ENCODE measurements at places on chromosomes 11 and 22.

- DNase-seq: no peak
These were observed 21.8 kb upstream of the IL17REL start for GRCh38 chr22:50034126-50035081.

DNA sequence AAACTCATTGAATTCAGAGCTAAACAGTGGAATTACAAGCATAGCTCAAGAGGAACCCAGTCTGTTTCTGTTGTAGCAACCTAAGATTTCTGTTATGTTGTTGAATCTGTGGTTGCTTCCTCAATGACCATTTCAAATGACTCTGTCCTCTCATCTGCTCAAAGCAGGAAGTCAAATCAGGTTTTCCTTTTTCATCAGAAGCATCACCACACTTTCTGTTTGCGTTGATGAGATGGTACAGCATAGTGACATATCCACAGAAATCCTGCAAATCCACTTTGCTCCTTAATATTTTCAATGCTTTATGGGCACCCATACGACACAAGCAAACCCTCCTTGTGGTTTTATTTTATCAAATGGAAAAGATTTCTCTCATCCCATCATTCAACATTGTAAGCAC is 12.6 kb upstream of the UCP2 start:
- DNase-seq: no peak

GRCh38 chr22:45914309-45914708 is 62.7 kb downstream of the WNT7B start:
- DNase-seq: no peak

GRCh38 chr22:45518580-45518991 is 15.9 kb downstream of the FBLN1 start:
- DNase-seq: no peak

- DNase-seq: no peak
These were observed 342.3 kb downstream of the CADM1 start for GRCh38 chr11:115161876-115162275.

- DNase-seq: no peak
These were observed 10.4 kb downstream of the NHERF4 start for GRCh38 chr11:119195680-119196079.

DNA sequence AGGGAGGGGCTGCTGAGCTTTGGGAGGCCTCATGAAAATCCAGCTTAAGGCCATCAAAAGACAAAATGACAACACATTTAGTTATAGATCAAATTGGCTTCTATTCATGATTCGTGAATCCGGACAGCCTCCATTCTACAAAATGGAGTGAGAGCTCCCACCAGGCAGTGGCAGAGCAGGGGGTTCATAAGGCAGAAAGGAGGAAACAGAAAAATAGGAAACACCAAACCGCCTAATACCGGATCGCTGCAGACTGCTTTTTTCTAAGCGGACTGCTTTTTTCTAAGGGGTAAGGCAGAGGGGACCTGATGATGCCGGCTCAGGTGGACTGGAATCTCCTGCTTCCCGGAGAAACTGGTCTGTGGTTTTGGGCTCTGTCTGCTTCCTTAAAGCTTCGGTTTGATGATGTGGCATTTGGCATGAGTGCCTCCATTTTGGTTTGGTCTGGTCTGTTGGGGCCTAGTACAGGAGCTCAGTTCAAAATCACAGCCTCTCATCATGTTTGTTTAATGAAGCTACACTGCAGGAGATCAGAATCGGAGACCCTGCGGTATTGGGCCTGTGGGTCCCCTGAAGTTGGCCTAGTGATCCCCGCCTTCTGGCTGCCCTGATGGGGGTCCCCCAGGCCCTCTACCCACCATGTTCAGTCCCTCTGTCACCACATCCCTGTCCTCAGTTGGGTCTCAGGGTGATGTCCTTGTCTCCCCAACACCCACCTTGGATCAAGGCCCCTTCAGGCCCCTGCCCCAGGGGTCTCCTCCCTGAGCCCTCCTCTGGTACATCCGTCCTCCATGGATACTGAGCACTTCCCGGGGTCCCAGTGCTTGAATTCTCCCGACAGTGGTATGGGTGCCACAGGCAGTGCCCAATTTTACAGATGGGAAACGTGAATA is 1.2 kb downstream of the ALDH3B1 start:
- no peak for DNase-seq

GRCh38 chr22:20963201-20964052 is 3.6 kb upstream of the AIFM3 start:
- no peak for DNase-seq

DNA sequence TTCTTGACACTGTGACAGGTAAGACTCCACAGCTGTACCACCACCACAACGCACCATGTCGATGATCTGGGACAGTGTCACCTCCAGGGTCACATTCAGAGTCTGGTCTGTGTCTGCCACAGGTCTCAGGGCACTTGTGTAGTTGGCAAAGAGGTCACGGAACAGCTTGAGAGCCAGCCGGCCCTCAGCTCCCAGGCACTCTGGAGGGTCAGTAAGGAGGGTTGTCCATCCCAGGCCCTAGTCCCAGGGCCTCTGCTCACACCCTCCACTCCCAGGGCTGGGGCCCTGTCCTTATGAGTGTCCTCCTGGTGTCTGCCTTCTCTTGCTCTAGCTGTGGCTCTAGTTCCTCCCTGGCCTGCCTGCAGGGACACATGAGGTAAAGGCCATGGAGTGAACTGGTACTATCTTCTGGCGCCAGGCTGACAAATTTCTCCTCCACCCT is 1.4 kb downstream of the CHRNA10 start:
- DNase-seq: no peak

- no peak for DNase-seq
These were observed 14.6 kb downstream of the SCGB2A1 start for GRCh38 chr11:62223095-62223494.

DNA sequence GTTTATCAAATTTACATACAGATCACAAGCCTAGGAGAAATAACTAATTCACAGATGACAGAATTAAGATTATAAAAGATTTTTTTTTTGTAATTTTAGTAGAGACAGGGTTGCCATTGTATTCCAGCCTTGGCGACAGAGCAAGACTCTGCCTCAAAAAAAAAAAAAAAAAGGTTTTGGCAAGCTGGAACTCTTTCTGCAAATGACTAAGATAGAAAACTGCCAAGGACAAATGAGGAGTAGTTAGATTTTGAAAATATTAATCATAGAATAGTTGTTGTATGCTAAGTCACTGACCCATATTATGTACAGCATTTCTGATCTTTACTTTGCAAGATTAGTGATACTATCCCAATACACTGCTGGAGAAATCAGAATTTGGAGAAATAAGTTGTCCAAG is 99.2 kb downstream of the C11orf65 start:
- DNase-seq: no peak

- no peak for DNase-seq
These were observed 9.2 kb downstream of the SCUBE1 start for GRCh38 chr22:43333978-43334377.

DNA sequence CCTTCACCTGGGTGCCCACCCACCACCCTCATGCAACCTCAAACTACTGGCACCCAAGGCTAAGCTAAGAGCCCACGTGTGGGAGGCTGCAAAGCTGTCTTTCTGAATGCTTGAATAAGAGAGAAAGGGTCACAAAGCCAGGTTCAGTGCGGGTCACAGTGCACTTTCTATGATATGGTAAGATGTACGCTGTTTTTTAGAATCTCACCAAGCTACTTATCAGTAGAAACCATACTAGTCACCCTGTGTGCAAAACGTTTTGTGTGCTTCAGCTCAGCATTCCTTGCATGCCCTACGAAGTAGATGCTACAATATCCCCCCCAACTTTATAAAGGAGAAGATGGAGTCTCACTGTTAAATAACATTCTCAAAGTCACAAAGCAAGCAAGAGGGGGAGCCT is 14.9 kb downstream of the P2RX3 start:
- DNase-seq: no peak

DNA sequence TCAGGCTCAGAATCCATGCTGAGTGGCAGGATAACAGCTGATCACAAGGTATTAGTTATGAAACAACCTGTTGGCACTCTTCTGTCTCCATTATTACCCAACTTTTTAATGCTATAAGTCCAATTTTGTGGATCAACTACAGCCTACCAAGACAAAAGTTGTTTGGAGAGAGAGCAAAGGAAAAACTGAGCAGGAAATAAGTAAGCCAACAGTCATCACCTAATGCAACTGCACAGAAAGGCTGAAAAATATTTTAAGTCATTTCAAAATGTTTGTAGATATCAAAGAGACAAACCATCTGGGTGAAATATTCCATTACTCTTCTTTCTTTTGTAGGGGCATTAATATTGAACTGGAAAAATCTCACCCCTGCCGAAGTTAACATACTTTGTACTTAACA is 41.6 kb downstream of the FDX1 start:
- no peak for DNase-seq

GRCh38 chr11:116356451-116356850 is 416.3 kb downstream of the BUD13 start:
- no peak for DNase-seq

- no peak for DNase-seq
These were observed 259.2 kb downstream of the JRKL start for GRCh38 chr11:96648991-96649390.

DNA sequence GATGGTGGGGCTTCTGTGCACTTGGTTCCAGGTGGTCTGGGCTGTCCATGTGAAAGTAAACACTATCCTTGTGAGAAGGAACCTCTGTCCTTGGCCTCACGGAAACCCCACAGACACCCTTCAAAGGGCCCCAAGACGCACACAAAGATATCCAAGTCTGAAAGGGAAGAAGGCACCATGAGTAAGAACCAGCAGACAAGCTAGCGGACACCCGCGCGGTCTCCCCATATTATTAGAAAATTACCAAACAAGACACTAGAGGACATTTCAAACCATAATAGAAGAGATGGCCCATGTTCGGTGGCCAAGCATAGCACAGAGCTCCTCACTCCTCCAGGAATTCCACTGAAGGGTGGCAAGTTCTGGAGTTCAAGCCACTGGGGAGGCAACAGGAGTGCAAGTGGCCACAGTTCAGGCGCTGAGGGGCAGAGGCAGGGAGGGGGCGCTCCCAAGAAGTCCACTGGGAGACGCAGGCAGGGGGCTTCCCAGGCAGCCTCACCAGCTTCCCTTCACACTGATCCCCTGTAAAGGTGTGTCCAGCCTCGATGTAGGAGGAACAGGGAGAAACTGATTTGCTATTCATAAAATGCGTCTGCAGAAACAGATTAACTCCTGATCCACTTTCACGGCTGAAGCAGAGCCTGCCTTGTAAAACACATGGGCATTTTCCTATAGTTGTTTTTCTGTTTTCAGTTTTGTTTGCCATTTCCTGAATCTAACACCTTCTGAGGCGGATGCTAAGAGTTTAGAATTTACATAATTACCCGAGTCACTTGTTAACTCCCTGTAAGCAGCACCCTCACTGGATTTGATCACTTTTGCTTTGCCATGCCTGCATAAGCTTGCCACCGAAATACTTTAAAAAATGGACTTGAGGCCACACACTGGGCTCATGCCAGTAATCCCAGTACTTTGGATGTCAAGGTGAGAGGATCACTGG is 9.1 kb upstream of the PPARA start:
- no peak for DNase-seq

GRCh38 chr11:36452236-36452940 is 57.7 kb downstream of the TRAF6 start:
- DNase-seq: no peak

DNA sequence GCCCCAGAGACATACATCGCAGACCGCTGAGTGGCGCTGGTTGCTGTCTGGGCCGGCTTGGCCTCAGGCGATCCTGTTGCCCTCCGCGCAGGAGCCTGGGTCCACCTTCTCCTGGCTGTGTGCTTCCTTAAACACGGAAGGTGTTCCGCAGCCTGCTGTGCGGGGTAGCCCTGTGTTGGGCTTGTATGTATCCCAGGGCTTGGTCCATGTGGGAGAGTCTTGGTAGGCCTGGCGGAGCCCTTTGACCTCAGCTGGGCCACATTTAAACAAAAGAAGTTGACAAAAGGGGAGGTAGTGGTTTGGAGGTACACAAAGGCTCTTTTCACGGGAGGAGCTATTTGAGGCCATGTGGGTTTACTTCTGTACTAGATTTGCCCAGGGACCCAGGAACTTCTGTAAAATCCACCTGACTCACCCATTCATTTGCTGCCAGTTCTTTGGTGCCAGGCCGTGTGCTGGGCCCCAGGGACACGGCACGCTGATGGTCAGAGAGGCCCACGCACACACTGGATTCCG is 11.0 kb upstream of the GRAMD4 start:
- no peak for DNase-seq

GRCh38 chr11:3861683-3862082 is 6.2 kb downstream of the STIM1 start:
- DNase-seq: no peak

DNA sequence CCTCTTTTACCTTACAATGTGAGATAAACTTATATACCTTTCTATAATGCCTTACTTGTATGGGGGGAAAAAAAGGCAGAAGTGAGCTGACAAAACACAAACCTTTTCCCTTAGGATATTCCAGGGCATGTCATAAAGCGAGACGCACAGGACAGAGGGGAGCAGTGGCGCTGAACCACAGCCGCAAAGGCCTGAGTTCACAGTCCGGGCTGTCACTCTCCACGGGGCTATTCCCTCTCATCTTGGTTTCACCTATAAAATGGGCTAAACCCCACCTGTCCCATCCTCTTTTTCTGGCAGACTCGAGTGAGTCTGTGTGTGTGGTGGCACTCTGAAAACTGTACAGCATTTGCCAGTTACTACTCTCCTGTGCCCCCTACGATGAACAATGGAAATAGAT is 14.4 kb upstream of the FXYD2 start:
- DNase-seq: no peak

DNA sequence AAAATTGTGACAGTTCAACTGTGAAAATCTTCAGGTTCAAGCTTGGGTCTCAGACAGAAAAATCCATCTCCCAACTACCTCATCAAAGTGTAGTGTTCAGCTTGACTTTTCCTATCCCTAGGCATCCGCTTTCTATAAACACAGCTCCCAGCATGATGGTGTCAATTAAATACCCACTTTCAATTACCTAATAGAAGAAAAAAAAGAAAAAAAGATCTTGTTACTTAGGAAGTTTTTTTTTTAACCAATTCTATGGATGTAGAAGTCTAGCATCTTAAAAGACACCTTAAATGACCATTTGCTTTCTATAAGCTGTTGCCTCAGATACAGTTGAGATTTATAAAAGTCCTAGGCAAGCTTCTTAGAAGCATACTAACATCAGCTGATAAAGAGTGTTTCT is 244.1 kb upstream of the MTNR1B start:
- DNase-seq: no peak
